ENCODE measurements at places on chromosomes 1 and 21.

GRCh38 chr1:18635070-18635577, 4.5 kb downstream of the PAX7 start:
- no peak for DNase-seq

GRCh38 chr21:34946385-34946840, 102.7 kb downstream of the RUNX1 start:
- DNase-seq, result no peak

DNA sequence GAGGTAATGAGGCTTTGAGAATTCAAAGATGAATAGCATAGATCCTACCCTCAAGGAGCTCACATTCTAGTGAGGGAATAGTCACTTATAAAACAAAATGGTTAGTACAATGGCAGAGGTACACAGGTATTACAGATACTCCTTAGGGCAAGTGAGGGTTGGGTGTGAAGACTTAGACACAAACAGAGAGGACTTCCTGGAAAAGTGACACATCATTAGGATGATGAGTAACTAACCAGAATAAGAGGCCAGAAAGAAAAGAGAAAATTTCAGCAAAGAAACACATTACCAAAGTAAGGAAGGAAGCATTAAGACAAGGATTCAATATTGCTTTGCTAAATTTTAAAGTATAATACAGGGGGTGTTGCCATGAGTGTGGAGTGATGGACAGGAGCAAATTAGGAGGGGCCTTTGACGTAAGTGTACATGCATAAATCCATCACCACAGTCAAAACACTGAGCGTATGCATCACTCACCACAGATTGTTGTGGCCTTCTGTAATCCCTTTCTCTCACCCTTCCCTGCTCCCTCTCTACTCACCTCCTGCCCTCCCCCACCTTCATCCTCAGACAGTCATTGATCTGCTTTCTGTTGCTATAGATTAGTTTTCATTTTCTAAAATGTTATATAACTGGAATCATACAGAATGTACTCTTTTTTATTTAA, 7.9 kb downstream of the CD53 start:
- DNase-seq, result no peak

GRCh38 chr1:9207086-9207485, 27.5 kb upstream of the H6PD start:
- no peak for DNase-seq

- no peak for DNase-seq
These were observed 181.2 kb upstream of the IVNS1ABP start for GRCh38 chr1:185498207-185498606.

DNA sequence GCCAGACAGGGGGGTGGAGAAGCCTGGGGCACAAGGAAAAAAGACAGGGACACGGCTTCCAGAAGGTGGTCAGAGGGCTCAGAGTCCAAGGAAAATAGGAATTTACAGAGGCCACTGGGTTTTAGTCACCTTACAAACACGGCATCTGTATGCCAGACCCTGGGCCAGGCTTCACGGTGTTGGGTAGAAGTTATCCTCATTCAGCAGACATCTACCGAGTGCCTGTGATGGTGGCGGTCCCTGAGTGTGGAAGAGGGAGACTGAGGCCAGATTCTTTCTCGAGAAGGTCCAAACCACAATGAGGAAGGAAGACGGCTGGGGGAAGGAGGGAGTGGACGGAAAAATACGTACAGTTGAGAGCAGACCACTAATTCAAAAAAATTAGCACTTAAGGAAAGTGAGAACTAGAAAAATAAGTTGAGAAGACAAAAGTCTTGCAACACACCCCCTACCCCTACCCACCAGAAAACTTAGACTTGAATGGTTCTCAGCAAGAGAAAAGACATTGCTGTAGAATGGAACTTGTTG, 864 bp upstream of the BTG2 start:
- no peak for DNase-seq

- DNase-seq, result peak; percentile 28
These were observed 2.4 kb downstream of the NTPCR start for GRCh38 chr1:232952514-232953499.

DNA sequence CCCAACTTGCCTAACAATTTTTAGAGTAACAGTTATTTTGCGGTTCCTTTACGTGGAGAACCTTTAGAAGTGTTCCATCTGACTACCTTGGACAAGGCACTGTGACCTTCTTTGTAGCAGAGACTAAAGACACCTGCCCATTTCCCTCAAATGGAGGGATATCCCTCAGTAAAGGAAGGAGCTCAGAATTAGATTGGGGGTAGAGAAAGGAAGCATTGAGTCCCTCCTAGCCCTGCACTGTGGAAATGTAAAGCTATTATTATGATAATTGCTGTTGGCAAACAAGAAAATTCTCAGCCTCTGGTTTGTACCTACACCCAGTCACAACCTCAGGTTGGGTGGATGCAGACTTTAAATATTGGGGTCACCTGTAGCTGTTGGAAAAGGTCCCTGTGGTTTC, 72.6 kb upstream of the MACF1 start:
- DNase-seq, result no peak

DNA sequence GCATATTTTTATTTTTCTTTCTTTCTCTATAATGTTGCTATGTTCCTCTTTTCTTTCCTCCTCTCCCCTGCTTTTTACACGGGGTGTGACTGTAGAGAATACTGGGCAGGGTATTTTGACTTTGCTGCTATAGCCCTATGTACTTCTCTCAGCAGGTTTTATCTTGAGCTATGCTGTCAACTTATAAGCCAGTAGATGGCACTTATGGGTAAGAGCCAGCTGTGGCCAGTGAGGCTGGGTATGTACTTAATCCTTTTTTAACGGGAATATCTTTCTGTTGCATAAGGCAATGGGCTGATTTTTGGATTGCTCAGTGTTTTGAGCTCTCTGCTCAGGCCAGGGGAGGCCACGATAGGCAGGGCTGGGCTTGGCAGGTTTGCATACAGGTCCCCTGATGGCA, 99.0 kb downstream of the KCNK2 start:
- no peak for DNase-seq

DNA sequence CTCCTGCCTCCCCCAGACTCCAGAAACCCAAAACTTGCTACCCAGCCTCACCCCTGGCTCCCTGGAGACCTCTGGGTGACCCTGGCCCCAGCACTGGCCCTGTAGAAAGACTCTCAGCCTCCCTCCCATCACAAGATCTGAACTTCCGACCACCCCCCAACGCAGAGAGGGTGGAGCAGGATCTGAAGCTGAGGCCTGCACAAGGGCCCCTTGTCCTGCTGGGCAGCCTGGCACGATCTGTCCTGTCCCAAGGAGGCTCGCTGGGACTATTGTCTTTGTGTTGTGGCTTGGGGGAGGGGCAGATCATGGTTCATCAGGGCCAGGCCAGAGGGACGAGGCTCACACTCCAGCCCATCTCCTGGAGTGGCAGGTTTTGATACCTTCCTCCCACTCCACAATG, 20.0 kb downstream of the PHLDA3 start:
- no peak for DNase-seq

GRCh38 chr1:193951984-193952383, 765.6 kb upstream of the B3GALT2 start:
- DNase-seq, result no peak

GRCh38 chr21:36881228-36881627, 85.2 kb downstream of the HLCS start:
- no peak for DNase-seq

GRCh38 chr1:172928412-172928811, 122.3 kb downstream of the TNFSF18 start:
- DNase-seq, result no peak

GRCh38 chr1:30609999-30610345, 113.4 kb downstream of the MATN1 start:
- no peak for DNase-seq

DNA sequence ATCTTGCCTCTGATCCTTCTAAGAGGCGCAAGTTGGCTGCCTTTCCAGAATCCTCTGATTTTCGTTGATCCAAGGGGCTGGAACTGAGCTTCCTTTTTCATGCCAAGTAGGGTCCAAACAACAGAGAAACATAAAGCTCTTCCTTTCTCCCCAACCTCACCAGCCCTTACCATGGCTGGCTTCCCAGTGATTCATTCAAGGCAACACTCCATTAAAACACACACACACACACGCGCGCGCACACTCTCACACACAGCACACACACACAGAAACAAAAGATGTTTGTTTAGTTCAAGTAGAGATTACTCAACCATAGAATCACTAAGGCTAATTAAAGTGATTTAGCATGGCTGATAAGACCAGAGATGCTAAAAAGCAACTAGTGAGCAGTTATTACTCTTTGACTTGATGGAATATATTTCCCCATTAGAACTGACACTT, 13.0 kb upstream of the GUCA2A start:
- no peak for DNase-seq

- no peak for DNase-seq
These were observed 266.2 kb upstream of the PLXNA2 start for GRCh38 chr1:208510192-208510952.

GRCh38 chr21:21165063-21165645, 166.9 kb downstream of the NCAM2 start:
- DNase-seq, result no peak

- DNase-seq, result peak; percentile 60
These were observed at the start of gene TXLNA for GRCh38 chr1:32179443-32180185. Gene TXLNA (plus strand): TSS chr1:32179675. CDS start chr1:32180346, 671 bp downstream.

- DNase-seq, result no peak
These were observed 123.2 kb downstream of the DMRTB1 start for GRCh38 chr1:53582211-53583020.

DNA sequence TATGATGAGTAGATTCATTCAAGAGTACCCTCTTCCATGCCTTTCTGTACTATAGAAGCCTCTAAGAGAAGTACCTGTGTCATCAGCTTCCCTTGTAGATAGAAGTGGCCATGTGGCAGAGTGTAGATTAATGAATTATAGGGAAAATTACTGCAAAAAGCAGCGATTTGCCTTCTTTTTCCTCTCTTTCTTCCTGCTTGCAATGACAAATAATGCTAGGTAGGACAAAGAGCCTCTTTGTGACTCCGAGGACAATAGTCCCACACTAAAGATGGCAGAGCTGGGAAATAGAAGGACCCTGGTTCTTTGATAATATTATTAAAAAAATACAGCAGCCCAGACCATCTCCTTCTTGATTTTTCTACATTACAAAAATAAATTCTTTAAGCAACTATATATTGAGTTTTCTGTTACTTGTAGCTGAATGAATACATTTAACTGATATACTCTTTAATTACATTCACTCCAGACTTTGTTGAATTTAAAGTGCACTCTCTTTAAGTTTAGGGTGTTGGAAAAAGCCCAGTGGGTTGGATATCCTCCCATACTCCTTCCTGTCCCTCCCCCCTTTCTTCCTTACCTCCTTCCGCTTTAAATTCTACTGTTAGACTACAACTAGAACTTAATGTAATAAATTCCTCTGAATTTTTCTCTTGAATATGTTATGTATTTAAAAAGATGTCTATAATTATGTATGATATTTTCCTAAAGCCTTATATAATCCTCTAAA, 198.2 kb upstream of the APP start:
- no peak for DNase-seq

- peak; percentile 35 for DNase-seq
These were observed 73.1 kb downstream of the KIF1B start for GRCh38 chr1:10283318-10283984.

- DNase-seq, result no peak
These were observed 43.1 kb downstream of the OPTC start for GRCh38 chr1:203536980-203537455.

GRCh38 chr1:37071829-37072228, 37.5 kb upstream of the GRIK3 start:
- no peak for DNase-seq

DNA sequence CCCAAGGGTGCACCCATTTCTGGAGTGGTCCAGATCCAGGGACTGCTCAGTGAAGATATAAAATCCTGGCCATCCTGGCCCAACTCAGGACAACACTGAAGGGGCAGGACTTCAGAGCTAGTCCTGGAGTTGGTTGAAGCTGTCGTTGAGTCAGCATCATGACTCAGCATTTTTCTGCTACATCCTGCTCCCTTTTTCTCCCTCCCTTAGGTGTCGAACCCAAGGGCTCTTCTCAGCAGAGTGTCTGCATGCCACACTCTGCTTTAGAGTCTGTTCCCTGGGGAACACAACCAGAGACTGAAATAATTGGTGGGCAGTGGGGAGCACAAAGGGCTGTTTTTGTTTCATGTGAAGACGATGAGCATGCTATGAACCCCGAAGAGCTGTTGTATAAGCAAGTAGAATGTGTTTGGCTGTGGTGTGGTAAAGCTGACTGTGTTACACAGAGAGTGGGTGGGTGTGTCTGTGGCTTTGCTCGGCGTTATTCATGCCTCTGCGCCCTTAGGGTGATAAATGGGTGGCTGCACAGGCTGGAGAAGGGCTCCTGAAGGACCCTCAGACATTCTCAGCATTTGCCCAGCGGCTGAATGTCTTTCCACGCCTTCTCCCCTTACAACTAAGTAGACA, 167.2 kb downstream of the CYYR1 start:
- no peak for DNase-seq

GRCh38 chr1:41764656-41765055, 154.1 kb downstream of the HIVEP3 start:
- no peak for DNase-seq

- no peak for DNase-seq
These were observed 465.8 kb downstream of the DSCAM start for GRCh38 chr21:40381111-40381510.

- DNase-seq, result no peak
These were observed 188.6 kb downstream of the SLC35F3 start for GRCh38 chr1:234093107-234093506.

DNA sequence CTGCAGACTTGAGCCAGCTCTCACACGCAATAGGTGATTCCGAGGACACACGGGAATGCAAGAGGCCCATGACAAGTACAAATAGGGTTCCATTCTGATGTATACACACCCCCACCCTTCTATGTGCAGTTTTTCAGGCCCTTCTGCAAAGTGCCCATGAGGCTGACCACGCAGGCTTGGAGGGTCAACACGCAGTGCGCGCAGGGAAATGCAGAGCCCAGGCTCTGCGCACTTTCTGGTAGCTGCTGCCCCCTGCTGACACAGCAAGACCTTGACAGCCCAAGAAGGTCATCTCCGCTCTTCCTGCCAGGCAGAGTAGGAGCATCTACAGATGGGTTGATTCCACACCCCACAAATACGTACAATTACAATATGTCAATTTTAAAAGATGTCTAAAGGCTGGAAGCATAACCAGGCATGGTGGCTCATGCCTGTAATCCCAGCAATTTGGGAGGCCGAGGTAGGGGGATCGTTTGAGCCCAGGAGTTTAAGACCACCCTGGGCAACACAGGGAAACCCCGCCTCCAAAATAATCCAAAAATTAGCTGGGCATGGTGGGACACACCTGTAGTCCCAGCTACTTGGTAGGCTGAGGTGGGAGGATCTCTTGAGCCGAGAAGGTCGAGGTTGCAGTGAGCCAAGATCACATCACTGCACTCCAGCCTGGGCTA, 18.5 kb downstream of the SH3BP5L start:
- DNase-seq, result no peak

DNA sequence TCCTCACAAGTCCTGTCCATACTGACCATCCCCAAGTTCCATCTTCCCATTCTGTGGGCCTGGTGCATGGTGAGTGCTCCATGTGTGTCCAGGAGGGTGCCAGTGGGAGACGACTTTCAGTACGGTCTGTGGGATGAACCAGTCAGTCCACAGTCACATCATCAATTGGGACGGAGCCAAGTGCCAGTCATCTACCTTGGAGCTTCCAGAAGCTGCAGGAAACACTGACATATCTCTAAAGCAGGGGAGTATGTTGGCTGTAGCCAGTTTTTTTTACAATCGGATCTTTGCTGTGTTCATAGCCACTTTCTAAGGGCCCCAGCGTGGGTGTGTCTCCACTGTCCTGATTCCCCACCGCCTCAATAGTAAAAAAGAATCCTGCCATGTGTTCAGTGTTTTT, 13.6 kb upstream of the TRIM17 start:
- DNase-seq, result no peak
